Activated CD4-positive, alpha-beta memory T cell treated with anti-CD3 and anti-CD28 coated beads, Interleukin-2, amount 10 ng/mL, durations not matched to agents 7 days and 5 days (primary cell): ENCODE measurements at places on chromosomes 7 and 10.
A peak's percentile ranks its signal among the peaks of the same experiment; 100 is the strongest.

DNA sequence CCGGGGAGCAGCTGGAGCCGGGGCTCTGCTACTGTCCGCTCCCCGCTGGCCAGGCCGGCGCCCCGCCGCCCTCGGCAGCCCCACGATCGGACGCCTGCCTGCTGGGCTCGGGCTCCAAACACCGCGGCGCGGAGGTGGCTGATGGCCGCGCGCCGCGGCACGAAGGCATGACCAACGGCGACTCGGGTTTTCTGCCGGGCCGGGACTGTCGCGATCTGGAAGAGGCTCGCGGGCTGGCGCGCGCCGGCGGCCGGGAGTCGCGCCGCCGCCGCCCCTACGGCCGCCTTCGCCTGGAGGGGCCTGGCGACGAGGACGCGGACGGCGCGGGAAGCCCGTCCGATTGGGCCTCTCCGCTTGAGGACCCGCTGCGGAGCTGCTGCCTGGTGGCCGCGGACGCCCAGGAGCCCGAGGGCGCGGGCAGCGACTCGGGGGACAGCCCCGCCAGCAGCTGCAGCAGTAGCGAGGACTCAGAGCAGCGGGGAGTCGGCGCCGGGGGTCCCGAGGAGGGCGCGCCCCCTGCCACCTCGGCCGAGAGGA lies 570 bp downstream of the TBC1D12 start:
- no peaks in the 10 kb centered on the region for H3K36me3 ChIP-seq
- DNase-seq = no peak
- H3K27me3 ChIP-seq = peaks cover 63% of the 10 kb centered on the region
- peaks cover 8% of the 10 kb centered on the region for H3K4me1 ChIP-seq

DNA sequence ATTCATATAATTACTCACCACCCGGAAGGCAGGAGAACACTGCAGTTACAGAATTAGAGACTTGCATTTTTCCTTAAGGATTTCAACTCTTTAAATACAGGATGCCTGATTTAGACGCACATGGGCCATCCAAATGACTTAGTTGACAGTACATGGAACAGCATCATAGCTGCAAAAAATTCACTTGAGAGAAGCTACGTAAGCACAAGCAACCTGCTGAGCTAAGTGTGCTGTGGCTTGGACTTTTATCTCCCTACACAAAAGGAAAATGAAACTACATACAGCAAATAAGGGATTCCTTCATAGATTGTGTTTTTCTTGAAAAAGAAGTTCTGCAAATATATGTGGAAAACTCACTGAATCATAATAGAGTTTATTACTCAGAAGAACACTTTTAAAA lies 152.6 kb downstream of the POU6F2 start:
- peaks cover 3% of the 10 kb centered on the region for H3K27me3 ChIP-seq
- H3K4me3 ChIP-seq = peak overlapping the region; percentile 52
- H3K27ac ChIP-seq = no peak overlapping the region

DNA sequence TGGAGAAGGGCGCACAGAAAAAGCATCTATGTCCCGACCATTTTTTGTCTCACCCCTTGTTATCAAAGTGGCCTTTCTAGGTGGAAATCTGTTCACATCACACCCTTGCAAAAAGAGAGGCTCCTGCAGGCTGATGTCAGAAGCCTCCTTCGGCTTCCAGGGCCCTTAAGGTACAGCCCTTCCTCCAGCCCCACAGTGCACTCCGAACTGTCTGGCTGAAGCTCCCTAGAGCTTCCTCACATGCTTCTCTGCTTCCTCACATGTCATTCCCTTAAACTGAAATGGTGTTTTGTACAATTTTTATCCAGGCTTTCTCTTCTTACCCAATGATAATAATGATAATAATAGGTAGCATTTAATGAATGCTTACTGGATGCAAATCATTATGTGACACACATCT lies 210.3 kb downstream of the INHBA start:
- no peak overlapping the region for H3K4me3 ChIP-seq
- no peak overlapping the region for H3K27ac ChIP-seq
- H3K36me3 ChIP-seq = no peaks in the 10 kb centered on the region
- no peak for DNase-seq
- H3K4me1 ChIP-seq = no peaks in the 10 kb centered on the region

DNA sequence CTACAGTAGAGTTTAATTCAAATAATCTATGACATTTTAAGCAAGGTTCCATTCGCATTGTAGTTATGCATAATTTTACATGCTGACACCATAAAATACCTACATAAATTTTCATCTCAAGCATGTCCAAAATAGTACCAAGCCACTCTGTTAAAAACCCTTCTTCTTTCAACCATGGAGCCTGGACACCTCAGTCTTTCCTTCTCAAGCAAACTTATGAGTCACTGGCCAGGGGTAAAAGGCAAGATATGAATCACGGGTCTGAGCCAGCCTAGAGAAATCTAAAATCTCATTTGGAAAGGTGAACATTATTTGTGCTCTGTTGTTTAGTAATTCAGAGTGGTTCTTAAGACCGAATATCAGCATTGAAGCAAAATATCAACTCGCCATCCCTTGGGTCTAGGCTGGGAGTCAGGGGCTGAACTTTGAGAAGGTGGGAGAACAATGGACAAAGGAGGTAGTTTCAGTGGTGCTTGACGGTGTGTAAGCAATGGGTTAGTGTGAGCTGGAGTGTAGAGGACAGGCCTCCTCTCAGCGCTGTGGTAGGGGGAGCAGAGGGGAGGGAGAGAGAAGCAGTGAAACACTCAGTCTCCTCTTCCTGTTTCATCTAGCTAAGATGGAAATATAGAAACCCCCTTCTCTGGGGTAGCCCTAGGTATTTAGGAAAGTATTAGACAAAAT lies 19.1 kb upstream of the GPAM start:
- no peak for DNase-seq
- H3K27me3 ChIP-seq = peaks cover 14% of the 10 kb centered on the region
- no peak overlapping the region for H3K27ac ChIP-seq
- H3K4me1 ChIP-seq = no peaks in the 10 kb centered on the region

GRCh38 chr7:80392229-80393169 lies 119.4 kb downstream of the GNAT3 start:
- H3K27ac ChIP-seq = no peak overlapping the region
- DNase-seq = no peak
- H3K27me3 ChIP-seq = no peaks in the 10 kb centered on the region
- no peak overlapping the region for H3K4me3 ChIP-seq

- DNase-seq = no peak
- H3K27me3 ChIP-seq = no peaks in the 10 kb centered on the region
- no peaks in the 10 kb centered on the region for H3K36me3 ChIP-seq
- H3K4me3 ChIP-seq = no peak overlapping the region
- H3K4me1 ChIP-seq = no peaks in the 10 kb centered on the region
Measured at GRCh38 chr7:20229646-20230500, 12.7 kb upstream of the MACC1 start.

DNA sequence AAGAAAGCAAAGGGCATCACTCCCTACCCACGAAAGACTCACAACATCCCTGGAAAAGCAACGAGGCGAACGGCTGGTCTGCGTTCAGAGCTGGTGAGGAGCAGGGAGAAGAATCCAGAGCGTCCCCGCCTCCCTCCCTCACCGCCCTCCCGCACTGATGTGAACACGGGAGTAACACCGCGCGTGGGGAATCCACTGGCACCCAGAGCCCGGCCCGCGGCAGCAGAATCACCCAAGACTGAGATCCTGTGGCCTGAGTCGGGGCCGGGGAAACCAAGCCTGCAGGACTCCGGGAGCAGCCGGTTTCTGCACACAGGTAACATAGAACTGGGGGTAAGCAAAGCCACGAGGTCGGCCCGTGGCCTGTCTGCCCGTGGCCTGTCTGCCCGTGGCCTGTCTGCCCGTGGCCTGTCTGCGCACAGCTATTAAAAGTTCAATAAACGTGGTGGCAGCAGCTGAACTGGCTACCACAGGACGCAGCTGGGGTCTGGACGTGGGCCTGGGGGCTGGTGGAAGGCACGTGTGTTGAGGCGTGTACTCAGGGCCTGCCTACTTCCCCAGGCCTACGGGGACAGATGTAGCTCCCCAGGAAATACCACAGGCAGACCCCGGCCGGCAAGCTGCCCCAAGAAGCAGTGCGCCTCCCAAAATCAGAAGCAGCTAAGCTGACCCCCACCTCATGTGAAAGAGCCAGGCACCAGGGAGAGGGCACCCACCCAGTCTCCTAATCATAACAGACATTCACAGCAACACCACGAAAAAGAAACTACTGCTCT lies 23.0 kb downstream of the DIP2C start:
- H3K27me3 ChIP-seq = peaks cover 4% of the 10 kb centered on the region
- no peak for DNase-seq
- no peak overlapping the region for H3K27ac ChIP-seq
